ENCODE measurements at places on chromosomes 3 and 15.

DNA sequence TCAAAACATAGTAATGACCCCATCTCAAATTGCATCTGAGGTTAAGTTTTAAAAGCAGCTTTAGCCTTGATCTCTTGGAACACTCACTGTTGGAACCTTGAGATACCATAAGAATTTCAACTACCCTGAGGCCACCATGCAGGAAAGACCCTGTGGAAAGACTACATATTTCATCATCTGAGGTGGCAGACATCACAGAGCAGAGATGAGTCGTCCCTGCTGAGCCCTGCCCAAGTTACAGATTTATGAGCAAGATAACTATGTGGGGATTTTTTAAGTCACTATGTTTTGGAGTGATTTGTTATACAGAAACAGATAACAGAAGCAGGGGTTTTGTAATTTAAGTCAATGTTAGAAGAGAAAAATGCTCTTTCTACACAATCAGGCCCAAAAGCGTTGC lies 168.4 kb downstream of the STAC start:
- DNase-seq = no peak

DNA sequence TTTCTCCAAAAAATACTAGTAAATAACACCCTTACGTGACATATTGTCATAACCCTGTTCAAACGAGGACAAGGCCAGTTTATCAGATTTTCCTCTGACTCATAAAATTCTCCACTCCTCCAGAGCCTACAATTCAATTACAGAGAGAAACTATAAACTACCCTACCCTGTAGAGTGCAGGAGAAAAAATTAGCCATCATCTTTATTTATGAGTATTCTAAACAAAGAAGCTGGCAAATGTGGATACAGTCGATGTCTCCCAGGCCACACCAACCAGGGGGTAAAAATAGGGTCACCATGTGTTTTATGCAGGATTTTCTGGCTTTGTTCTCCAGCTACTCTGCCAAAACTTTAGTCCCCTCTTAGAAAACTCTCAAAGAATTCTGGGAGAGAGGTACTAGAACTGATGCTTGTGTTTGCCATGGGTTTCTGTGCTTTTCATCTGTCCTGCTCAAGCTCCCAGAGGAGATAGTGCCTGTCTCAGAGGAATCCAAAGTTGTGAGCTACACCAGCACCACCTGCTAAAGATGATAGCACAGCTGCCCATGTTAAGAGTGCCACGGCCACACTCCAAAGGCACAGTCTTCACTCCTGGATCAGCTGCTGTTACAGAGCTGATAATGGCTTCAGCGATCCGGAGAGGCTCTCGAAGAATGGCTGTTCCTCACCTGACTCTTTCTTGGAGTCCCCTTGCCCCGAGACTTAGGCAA lies 150.2 kb downstream of the IMPG2 start:
- DNase-seq = no peak

DNA sequence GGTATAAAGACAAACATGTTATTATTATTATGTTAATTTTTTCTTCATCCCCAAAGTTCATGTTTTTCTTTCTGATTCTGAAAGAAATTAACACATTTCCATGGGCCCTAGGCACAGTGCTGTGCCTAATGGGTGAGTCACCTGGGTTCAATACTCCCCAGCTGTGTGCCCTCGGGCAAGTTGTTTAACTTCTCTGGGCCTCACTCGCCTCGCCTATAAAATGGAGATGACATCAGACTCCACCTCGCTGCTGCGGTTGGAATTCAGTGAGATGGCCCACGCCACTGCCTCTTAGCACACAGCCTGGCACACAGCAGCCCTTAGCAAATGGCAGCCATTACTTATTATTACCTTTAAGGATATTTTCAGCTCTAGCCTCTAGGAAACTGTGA lies 22.6 kb downstream of the DNASE1L3 start:
- no peak for DNase-seq

DNA sequence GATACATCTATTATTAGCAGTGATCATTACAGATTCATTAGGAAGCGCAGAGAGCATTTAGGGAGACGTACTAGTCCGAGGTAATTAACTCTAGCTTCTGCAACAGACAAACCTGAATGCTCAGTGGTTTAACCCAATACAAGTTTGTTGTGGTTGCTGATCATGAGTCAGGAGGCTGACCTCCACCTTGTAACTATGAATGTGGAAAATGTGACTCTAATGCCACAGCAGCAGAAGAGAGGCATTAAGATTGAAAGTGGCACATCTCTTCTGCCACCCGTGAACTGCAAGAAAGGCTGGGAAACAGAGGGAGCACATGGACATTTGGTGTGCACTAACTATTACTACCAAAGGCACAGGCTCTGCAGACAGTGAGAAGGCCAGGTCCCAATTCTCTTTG lies 71.2 kb upstream of the C3orf80 start:
- no peak for DNase-seq

- peak; percentile 28 for DNase-seq
Observed at GRCh38 chr3:9398700-9399336, 1.4 kb downstream of the SETD5 start.

- DNase-seq = no peak
Observed at GRCh38 chr15:35937380-35937779, 391.4 kb upstream of the DPH6 start.

- DNase-seq = no peak
Observed at GRCh38 chr3:13288732-13289718, 131.1 kb downstream of the NUP210 start.

- no peak for DNase-seq
Observed at GRCh38 chr3:126125341-126125740, 41.4 kb upstream of the SLC41A3 start.

DNA sequence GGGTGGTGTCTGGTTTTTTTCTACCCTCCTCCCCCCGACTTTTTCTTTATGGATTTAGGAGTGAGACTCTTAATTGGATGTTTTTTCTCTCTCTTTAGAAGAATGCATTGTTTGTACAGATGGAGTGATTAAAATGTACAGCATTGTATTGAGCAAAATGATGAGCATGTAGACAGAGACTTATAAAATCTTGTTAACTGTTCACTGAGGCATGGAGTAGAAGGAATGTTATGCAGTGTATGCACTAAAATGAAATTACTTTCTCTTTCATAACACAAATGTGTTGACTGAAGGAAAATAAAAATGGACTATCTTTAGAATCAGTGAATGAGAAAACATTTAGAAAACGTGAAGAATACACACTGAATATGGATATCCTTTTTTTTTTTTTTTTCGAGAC lies 39.8 kb downstream of the ZFAND6 start:
- DNase-seq = peak; percentile 26

DNA sequence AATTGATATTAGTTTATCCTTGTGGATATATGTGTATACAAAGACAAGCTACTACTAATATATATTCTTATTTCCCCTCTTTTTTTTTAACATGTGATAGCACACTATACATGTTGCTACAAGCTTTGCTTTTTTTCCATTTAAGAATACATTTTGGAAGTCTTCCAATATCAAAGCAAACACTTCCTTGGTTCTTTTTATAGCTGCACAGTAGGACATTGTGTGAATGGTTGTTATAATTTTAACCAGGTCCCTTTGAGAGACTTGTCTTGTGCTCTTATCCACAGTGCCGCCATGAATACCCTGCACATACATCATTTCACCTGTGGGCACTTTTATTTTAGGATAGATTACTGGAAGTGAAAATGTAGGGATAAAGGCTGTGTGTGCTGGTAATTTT lies 88.7 kb downstream of the CACNA2D3 start:
- no peak for DNase-seq

GRCh38 chr15:39784125-39784524 lies 1.5 kb upstream of the FSIP1 start:
- no peak for DNase-seq

All from fibroblast of skin of scalp (primary cell).